AG09319 (cell line): ENCODE measurements at places on chromosomes 12 and 14.

DNA sequence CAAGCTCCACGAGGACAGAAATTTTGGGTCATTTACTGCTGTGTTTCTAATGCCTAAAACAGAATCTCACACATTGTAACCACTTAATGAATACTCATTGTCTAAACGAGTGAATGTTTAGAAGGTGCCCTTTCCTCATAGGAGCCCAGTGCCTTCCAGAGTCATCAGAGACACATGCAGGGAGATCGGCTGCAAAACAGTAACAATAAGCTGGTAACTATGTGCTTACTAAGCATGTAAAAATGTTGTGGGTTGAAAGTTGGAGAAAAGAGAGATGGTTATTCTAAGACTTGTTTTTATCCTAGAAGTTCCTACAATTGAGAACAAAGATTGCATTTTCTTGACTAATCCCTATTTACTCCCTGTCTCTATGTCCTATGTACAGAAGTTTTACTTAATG lies 7.4 kb downstream of the TESPA1 start:
- no peak for DNase-seq

- no peak for DNase-seq
Observed at GRCh38 chr12:55737581-55738122, 5.3 kb upstream of the GDF11 start.

DNA sequence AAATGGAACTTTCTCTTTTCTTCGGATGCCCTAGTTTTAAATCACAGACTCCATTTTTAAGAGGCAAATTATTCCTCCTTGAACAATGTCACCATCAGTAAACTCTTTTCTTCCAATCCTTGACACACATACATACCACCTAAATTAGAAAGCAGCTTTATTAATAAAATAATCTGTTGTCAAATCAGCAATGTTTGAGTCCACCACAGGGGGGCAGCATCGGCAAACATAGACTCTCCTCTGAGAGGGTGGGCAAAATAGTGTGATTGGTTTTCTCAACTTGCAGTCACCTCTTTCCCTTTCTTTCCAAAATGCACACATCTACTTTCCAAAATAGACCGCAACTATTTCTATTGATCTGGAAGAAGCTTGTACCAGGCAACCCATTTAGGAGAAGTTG lies 438.4 kb upstream of the OR4E1 start:
- no peak for DNase-seq

- no peak for DNase-seq
Observed at GRCh38 chr14:20417250-20418186, 4.2 kb upstream of the TEP1 start.

GRCh38 chr12:11771895-11772502 lies 122.5 kb downstream of the ETV6 start:
- DNase-seq = no peak

DNA sequence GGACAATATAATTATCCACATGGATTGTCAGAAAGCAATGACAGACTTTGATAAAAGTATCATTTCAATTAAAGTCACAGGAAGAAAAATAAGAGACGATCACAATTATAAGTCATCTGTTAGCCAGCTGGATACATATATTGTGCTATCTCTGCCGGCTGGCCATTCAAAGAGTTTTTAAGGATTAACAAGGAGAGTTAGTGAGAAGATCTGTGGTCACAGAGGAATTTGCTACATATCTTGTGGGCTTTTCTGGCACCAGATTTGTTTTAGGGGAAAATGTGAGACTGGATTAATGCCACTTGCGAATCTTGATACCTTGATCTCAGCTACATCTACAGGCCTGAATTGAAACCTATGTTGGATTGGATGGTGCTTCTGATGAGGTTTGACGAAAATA lies 90.9 kb upstream of the MANSC4 start:
- peak; percentile 37 for DNase-seq

DNA sequence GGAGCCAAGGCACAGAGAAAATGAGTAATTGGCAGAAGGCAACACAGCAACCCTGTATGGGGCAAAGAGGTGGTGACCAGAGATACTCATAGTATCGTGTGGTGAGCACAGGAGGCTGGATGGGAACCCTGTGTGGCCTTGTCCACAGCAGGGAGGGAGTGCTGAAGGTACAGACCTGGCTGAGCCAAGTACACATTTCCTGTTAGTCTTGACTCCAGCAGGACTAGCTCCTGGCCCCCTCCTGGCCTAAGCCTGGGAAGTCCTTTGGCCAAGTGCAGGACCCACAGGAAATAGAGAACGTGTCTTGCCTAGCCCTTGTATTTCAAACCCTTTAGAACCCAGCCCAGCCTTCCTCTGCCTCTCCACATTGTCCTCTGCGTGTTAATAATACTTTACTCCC lies 289.8 kb upstream of the PWP1 start:
- DNase-seq = no peak

DNA sequence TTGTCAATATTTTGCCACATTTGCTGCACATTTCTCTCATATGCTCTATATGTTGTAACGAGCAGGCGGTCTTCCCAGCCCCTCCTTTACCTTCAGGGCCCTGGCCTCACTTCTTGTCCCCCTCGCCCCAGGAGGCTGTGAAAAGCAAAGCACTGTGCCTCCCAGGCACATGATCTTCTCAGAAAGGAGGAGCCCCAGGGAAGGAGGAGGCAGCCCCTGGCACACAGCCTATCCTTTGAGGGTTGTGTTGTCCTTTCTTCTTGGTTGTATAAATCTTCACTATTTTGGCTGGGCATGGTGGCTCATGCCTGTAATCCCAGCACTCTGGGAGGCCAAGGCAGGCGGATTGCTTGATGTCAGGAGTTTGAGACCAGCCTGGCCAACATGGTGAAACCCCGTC lies 77.0 kb downstream of the PPP2R5C start:
- no peak for DNase-seq

GRCh38 chr12:21527451-21528180 lies 1.5 kb downstream of the SPX start:
- no peak for DNase-seq

DNA sequence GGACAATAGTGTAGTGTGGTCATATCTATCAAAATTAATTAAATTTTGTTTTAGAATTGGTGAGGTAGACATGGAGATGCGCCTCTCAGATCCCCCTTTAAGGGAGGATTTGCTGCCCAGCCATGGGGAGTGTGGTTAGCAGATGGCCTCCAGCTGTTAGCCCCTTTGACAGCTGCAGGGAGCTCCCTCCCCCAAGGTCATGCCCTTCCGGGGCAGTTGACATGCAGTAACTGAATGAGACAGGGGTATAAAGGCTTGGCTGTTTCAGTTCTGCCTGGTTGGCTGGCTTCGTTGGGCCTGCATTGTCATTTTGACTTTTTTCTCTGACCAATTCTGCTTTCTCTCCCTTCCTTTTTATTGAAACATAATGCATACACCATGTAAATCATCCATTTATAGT lies 291.5 kb upstream of the SRRM4 start:
- no peak for DNase-seq

DNA sequence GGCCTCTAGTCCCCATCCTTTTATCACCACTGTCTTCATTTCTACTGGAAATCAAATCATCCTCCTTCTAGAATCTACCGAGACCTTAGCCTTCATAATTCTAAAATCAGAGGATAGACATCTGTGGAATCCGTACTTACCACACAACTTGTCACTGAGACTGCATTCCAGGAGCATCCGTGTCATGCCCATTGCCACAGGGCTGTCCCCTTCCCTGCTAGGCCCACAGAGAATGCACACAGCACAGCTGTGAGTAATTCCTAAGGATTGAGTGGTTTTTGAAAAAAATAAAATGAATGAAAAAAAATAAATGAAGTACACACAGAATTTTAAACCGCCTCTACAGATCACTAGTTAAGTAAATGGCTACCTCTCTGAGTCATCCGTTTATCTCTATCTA lies 21.0 kb upstream of the MAGOHB start:
- DNase-seq = no peak

DNA sequence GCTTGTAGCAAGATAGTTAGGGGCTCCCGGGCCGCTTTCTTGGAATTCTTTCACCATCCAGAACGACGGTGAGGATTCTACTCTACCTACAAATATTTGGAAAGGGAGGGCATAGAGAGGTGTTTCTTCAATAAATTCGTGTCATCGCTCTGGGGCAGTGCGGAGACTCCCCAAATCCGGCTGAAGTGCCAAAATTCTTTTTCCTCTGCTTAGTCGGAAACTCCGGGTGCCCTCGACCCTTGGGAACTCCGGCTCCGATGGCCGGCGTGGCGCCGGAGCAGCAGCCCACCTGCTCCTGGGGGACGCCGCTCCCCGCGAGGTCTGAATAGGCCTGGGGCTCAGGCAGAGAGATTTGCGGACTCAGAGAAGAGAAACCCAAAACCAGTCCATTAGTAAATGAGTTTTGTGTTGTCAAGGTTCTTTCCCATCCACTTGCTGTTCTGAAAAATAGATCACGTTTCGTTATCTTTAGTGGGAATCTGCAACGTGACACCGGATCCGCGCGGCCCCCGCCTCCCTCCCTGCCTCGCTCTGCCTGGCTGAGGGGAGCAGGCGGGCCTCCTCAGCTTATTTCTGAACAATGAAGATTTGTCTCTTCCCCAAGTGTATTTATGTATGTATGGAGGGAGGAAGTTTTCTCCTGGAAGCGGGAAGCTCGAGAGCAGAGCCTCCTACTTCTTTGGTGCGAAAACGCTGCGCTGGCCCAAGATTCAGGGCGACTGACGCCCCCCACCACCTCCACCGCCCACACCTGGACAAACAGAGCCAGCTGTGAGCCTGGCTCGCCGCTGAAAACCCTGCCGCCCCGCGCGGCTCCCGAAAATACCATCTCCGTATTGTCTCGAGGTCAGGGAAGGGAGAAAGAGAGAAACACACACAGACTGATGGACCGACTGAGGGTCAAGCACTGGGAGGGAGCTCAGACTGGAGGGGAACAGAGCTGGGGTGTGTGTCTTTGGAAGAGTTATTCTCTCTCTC lies 3.7 kb upstream of the SIX1 start:
- DNase-seq = no peak

- no peak for DNase-seq
Observed at GRCh38 chr12:46267825-46268582, 839 bp downstream of the SLC38A1 start.

DNA sequence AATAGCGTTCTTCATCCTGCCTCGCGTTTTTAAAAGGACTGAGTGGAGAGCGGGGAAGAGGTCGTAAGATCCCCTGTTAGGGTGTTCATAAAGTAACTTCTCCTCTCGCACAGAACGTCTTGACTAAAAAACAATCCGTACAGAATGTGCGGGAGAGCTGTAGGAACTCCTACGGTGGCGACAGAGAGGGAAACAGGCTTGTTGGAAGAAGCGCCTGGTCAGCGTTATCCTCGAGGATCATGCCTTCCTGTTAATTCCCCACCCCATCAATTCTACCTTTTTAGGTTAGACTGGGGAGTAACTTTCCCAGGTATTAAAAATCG lies 399 bp upstream of the WASHC4 start:
- no peak for DNase-seq

GRCh38 chr14:76782885-76783566 lies 21.8 kb downstream of the VASH1 start:
- DNase-seq = no peak

GRCh38 chr14:72118841-72119240 lies 186.6 kb downstream of the RGS6 start:
- no peak for DNase-seq

GRCh38 chr12:89327486-89328094 lies 24.7 kb downstream of the DUSP6 start:
- DNase-seq = no peak

DNA sequence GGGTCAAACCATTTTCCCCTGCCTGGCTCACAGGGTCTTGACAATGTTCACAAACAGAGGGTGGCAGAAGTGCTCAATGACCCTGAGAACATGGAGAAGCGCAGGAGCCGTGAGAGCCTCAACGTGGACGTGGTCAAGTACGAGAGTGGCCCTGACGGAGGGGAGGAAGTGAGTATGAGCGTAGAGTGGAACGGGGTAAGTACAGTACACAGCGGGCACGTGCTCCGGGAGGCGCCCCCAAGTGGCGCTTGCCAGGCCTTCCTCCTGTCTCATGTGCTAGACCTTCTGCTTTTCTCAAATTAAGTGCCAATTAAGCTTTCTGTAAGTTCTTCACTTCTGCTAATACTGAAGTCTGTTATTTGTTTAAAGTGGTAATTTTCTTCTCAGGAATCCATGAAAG lies 35.9 kb downstream of the XRCC3 start:
- no peak for DNase-seq

- no peak for DNase-seq
Observed at GRCh38 chr12:75727577-75727976, 216.2 kb upstream of the KRR1 start.

DNA sequence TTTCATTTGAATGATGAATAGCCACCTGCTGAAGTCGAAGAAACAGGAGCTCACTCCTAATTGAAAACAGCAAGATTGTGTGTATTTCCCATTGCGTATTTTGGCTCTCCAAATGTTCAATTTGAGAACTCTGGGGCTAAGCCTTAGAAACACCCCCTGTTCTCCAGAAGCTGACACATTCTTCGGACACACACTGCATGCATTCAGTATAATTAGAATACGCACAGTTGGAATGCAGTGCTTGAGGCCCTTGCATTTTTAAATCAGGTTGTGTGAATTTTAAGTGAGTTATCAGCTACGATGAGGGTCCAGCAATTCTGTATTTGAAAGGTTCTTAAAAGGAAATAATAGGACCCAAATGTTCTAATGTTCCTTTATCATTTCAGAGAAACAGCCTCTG lies 103.8 kb downstream of the PRKD1 start:
- no peak for DNase-seq

DNA sequence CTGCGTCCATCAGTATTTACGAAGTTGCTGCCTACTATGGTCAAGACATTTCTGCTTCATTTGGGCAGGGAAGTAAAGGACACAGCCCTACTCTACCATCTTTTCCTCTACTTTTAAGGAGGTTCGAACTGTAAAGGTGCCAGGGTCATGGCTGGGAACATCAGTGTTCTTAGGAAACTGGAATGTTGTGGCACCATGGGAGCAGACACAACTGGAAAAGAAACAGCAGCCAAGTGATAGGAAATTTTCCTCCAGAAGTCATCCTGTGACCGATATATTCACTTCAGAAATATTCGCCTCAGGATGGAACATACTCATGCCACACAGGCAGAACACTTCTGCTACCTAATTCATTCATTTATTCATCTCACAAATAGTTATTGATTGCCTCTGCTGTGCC lies 104.4 kb downstream of the ETV6 start:
- DNase-seq = no peak

GRCh38 chr12:47356129-47356700 lies 276.5 kb upstream of the AMIGO2 start:
- no peak for DNase-seq

- no peak for DNase-seq
Observed at GRCh38 chr12:50234347-50234746, 49.0 kb downstream of the LIMA1 start.

- DNase-seq = no peak
Observed at GRCh38 chr12:117231750-117232149, 41.5 kb upstream of the FBXO21 start.

DNA sequence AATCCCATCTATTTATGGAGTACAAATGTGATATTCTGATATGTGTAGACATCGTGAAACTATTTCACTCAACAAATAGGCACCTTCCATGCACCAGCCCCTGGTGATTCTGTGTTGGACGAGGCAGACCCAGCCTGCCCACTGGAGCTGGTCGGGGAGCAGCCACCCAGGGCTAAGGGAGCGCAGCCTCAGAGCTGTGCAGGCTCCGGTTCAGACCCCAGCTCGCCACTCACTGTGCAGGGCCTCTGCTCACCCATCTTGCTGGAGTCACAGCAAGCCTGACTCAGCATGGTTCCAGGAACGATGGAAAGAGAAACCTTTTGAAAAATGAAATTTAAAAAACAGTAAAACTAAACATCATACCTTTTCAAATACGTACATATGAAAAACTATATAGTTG lies 52.3 kb upstream of the BCL11B start:
- DNase-seq = no peak

- DNase-seq = no peak
Observed at GRCh38 chr12:120674097-120674636, 12.8 kb upstream of the MLEC start.
